ENCODE measurements at places on chromosomes 16 and 17.

DNA sequence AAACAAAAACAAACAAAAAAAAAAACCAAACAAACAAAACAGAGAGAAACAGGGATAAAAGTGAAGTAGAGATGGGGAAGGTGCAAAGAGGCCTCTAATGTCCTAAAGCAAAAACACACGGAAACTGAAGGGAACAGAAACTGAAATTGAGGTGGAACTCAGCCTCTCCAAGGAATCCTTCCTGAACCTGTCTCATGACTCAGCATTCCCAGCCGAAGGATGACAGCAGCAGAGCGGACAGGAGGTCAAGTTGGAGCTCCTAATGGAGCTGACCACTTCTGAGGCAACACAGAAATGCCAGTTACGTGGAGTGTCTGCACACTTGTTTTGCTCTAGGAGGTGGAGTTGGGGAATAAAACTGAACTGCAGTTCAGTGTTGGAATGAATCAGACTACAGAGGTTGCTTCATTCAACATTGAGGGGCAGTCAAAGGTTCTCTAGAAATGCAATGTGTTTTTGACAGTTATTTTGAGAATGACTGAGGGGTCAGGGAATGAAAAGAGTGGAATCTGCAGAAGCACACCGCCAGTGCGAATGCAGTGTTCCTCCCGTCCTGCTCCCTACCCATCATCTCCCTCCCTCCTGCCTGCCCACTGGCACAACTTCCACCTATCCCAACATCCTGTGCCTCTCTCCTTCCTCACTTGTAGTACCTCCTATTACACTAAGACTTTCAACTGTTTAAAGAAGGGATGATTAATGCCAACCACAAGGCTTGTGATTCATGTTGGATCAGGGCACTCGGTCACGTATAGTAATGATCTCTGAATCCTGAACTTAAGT, 6.3 kb downstream of the UBE2O start:
- no peak for DNase-seq

- no peak for DNase-seq
Measured at GRCh38 chr16:68776821-68777485, 39.9 kb downstream of the CDH1 start.

- DNase-seq = no peak
Measured at GRCh38 chr16:79303959-79304387, 296.6 kb downstream of the MAF start.

DNA sequence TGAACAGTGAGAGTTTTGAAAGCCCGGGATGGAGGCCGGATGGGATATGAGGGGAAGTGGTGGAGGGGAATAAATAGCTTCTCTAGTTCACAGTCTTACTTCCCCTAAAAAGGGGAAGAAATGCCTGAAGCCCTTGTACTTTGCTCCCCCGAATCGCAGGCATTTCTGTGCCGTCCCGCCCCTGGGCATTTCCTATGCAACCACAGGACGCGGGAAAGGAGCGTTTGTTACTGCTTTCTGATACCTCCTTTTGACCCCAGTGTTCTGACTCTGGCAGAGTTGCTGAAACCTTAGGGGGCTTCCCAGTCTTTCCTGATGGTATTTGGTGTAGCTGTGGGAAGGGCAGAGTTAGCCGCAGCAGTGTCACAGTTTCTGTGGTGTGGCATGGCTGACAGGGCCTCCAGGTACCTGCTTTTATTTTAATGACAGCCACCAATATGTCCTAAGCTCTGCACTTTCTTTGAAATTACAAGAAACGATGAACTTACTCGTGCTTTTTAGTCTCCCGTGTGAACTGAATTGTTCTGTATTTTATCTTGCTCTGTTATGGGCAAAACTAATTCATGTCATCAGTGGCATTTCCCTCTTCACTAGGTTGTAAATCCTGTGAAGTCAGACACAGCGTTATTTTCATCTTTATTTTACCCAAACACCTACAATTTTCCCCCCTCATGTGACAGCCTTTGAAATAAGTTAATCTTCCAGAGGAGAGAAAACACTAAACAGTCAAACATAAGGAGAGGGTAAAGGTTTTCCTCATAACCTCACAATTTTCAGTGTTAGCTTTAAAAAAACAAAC, 27.1 kb downstream of the USP10 start:
- DNase-seq = no peak

- no peak for DNase-seq
Measured at GRCh38 chr17:30000001-30000754, 58.7 kb downstream of the EFCAB5 start.

GRCh38 chr16:5446623-5447240, 349.1 kb upstream of the EEF2KMT start:
- no peak for DNase-seq

- no peak for DNase-seq
Measured at GRCh38 chr16:73232555-73233328, 184.8 kb upstream of the ZFHX3 start.

DNA sequence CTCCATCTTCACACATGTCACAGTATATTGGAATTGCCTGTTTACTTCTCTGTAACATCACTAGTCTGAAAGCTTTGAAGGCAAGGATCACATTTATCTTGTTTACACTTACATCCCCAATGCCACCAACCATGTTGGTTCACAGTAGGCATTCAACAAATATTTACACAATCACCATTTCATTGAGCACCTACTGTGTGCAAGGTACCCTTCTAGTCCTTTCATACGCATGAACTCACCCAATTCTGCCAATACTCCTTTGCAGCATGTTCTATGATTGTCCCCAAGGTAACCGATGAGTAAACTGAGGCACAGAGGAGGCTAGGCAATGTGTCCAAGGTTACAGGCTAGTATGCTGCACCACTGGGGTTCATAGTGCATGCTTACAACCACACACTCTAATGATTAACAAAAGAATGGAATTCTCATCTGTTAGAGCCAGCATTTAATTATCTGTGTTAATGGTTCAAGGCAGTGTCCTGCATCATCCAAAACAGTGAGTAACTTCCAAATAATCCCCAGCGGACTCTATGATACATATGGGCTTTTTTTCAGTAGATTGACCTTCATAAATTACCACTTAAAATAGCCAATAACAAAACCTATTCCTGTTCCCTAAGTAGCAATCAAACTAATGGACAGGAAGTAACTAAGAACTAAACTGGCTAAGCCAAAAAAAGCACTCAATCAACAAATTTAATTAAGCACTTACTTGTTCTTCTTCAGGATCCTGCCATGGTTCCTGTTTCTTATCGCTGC, 364.5 kb upstream of the XYLT1 start:
- DNase-seq = no peak

- DNase-seq = no peak
Measured at GRCh38 chr17:18851201-18851600, 6.7 kb upstream of the PRPSAP2 start.

GRCh38 chr16:59634004-59634579, 900.0 kb upstream of the GOT2 start:
- DNase-seq = no peak

DNA sequence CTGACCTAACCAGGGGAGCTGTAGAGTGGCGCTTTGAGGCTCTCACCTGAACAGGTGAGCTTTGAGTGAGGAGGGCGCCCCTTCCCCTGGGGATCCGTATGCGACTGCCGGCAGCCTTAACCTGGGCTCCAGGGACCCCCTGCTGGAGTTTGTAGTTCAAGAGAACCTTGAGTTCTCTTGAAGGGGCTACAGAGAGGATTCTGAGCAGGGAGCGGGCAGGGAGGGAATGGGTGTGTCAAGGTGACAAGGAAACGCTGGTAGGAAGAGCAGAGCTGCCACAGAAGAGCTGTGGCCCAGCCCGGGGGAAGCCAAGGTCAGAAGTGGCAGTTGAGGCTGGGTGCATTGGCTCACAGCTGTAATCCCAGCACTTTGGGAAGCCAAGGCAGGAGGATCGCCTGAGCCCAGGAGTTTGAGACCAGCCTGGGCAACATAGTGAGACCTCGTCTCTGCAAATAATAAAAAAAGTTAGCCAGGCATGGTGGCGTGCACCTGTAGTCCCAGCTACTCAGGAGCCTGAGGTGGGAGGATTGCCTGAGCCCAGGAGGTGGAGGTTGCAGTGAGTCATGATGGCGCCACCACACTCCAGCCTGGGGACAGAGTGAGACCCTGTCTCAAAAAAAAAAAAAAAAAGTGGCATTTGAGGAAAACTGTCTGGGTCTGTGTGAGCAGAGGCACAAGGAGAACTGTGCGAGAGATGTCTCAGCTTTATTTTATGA, 1.2 kb downstream of the LLGL2 start:
- no peak for DNase-seq

DNA sequence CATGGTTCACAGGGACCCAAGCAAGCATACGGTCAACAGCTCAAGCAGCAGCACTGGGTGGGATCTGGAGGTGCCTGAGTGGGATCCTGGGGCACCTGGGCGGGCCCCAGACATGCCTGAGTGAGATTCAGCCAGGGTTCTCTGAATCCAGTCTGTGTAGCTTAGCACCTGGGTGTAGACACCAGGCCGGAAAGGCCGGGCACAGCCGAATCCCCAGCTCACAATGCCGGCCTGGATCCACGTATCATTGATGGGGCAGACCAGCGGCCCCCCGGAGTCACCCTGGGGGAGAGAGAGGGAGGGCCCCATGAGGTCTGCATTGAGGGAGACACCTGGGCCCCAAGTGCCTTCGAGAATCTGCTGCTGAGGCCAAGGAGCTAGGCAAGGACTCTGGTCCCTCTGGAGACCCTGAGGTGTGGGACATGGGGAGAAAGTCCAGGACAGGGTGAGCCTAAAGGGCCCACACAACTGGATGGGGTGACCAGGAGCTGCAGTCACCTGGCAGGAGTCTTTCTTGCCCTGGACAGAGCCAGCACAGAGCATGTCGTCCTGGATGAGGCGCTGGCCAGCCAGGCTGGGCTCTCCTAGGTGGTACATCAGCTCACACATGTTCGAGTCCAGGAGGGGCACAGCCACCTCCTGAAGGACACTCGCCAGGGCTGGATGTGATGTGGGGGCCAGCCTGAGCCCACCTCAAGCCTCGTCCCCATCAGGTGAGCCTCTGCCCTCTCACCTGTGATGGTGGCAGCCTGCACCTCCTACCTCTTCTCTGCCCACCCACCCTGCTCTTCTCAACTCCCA, 9.7 kb downstream of the ZG16B start:
- DNase-seq = no peak

DNA sequence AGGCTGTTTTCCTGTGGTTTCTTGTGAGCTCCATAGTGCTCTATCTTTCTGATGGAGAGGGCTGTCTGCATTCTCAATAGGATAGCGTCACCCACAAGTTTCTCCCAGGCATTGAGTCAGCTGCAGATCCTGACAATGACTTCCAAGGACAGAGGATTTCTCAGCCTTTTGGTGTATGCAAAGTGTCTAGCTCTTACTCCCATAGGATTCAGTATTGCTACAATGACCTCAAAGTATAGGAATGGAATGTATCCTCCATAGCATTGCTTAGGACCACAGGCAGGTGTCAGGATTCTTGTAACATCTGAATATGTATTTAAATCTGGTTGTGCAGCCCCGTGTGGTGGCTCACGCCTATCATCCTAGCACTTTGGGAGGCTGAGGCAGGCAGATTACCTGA, 32.3 kb downstream of the SMIM36 start:
- no peak for DNase-seq

DNA sequence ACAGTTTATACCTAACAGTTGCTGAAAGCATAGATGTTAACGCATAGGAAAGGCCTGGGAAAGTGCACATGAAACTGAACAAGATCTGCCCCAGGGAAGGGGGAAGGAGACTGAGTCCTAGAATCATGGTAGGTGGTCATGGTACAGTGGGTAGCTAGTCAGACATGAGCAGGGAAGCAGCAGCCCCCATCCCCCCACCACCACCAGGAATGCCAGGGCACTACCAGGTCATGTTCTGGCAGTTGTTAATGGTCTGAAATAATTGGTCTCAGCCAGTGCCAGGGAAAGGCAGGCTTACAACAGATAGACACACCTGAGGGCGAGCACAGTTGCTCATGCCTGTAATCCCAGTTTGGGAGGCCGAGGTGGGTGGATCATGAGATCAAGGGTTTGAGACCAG, 185.2 kb downstream of the CPPED1 start:
- no peak for DNase-seq

DNA sequence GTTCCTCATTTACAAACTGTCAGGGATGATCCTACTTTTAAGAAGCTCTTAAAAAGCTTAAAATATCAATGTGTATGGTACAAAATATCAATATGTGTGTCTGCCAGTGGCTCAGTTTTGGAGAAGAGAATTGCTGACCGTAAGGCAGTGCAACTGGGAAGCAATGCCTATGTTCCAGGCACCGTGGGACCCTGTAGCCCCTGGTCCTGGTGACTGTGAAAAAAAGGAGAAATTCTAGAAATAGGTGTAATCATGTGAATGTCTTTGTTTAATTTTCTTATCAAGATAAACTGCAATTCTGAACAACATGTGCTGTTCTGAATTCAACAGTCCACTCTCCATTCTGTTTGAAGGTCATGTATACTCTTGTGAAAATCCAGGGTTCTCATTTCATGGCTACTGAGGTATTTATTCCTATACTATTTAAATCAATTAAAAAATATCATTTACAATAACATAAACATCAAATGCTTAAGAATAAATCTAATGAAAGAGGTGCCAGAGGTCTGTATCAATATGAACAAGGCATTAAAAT, 9.4 kb upstream of the HP start:
- DNase-seq = no peak

DNA sequence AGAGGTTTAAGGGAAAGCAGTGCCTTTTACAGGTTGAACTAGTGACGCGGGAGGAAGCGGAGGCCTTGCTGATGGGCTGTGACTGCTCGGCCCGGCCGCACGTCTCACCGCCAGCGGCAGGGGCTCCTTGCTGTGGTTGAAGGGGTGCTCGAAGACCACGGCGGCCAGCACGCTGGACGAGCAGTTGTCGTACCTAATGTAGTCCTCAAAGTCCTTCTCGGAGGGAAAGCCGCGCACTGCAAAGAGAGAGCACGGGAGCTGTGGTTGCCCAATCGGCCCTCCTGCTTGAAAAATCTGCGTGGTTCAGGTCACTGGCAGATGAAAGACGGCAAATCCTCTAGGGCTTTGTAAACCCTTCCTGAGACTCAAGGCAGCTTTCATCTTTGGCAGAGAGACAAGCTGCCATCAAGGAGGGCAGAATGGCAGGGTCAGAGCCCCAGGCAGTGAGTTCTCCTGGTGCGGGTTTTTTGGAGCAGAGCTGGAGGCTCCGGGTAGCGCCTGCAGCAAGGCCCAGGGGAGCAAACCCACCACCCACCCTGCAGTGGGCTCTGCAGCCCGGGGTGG, 16.1 kb downstream of the ABCA3 start:
- DNase-seq = no peak

- DNase-seq = no peak
Measured at GRCh38 chr17:12348476-12348875, 317.2 kb upstream of the MYOCD start.

DNA sequence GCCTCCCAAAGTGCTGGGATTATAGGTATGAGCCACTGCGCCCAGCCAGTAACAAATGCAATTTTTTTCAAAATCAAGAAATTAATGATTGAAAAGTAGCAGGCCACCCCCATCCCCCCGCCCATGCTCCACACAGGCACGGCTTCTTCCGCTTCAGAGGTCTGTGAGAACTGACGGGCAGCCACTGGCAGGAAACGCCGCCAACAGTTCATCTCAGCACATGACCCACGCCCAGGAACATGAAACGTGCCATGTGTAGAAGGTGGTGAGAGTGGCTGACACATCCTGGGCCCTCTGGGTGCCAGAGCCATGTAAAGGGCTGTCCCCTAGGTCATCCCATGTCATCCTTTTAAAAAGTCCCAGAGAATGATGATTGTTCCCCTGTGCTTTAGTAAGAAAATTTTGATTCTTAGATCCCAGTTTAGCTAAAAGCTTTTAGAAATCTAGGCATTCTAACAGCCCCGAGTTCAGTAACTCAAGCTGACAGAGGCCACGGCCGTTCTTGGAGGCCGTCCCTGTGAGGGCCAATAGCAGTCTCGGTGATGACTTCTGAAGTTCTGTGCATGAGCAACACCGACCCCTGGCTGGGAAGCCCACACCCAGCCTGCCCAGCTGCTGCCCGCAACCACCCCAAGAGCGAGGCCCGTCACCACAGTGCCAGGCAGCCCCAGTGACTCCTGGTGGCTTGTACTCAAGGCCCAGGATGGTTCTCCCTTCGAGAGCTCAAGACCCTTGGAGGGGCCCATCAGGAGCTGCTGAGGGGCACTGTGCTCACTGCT, 52.1 kb downstream of the KLHDC4 start:
- peak; percentile 47 for DNase-seq
